ENCODE measurements at places on chromosomes 11 and 22.

GRCh38 chr11:86810288-86810687 is 9.9 kb downstream of the PRSS23 start:
- no peak for DNase-seq

- DNase-seq, result no peak
Observed at GRCh38 chr22:30884211-30885000, 84.2 kb downstream of the MORC2 start.

DNA sequence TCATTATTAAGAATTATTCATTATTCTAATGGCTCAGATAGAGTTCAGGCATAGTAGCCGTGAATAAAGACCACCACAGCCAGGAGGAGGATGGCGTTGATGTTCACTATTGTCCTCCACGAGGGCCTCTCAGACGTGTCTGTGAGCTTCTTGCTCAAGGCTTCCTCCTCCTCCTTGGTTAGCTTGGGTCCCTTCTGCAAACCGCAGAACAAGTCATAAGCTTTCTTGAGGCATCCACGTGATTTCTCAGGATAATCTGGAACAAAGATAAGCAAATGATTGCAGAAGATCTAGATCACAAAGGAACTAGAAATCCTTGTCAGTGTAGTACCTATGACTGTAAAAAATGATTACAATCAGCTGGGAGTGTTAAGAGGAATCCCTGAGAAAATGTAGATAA is 13.6 kb upstream of the RFPL2 start:
- DNase-seq, result no peak

DNA sequence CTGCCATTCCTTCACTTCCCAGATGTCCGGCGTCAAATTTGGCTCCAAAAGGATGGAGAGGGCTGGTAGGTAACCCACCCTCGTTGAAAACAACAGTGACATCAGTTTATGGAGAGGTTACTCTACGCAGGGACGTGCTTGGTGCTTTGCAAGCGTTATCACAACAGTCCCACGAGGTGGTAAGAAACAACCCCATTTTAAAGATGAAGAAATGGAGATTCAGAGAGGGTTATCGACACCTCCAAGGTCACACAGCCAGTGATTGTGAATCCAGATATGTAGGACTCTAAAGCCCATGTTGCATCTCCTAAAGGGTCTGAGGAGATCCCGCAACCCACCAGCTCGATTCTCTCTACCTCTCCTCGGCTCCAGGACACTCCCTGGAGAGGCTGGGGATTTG is 773 bp downstream of the MIAT start:
- no peak for DNase-seq

DNA sequence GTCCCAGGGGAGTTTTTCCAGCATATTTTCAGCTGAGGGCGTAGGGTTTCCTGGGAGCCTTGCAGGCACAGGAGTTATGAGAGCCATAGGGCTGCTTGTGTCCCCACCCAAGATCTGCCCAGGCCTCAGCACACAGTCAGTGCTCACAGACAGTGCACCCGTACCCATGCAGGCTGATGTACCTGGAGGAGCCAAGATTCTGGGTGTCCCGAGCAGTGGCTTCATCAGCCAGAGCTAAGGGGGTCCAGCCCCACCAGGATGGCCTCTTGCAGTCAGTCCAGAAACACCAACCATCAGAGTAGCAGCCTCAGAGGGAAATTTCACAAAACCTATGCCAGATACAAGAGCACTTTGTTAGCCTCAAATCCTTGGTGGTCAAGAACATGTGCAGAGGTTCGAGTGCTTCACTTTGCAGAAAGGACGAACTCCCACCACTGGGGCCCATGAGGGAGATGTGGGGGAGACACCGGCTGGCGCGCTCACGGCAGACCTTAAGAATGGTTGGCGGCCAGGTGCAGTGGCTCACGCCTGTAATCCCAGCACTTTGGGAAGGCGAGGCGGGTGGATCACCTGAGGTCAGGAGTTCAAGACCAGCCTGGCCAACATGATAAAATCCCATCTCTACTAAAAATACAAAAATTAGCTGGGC is 43.8 kb upstream of the RTL6 start:
- DNase-seq, result no peak

DNA sequence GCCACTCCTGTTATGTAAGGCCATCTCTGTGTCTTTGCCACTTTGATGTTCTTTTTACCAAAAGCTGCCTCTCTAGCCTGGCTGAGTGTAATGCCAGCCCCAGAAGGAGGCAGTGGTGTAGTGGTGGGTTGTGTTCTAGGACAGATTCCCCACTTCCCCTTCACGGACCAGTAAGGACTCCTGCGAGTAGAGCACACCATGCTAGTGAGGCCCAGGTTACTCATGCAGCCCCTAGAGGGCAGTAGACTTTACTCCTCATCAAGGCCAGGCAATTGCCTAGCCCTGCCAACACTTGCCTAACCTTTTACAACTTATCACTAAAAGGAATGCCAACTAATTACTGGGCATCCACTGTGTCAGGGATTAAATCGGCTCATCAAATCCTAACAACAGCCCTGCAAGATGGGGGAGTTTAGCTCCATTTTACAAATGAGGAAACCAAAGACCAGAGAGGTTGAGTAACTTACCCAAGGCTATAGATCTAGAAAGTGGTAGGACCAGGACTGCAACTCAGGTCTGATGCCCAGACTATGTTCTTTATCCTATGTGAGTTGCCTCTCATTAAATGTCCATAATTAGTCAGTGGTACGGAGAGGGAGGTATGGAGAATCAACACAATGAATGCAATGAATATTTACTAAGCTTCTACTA is 75.3 kb downstream of the APIP start:
- peak; percentile 3 for DNase-seq

GRCh38 chr22:36770513-36771231 is 5.2 kb downstream of the IFT27 start:
- no peak for DNase-seq

DNA sequence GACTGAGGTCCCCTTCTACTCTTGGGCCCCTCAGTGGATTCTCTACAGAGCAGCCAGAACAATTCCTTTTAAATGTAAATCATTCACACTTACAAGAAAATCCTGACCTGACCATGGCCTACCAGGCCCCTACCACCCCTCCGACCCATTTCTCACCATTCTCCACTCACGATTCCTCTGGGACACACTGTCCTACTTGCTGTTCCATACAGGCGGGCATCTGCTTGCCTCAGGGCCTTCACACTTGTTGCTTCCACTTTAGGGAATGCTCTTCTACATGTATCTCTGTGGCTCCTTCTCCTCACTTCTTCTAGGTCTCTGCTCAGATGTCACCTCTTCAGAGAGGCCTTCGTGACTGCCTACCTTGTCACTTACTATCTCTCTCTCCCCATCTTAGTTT is 3.4 kb downstream of the USH1C start:
- no peak for DNase-seq
